ENCODE measurements at places on chromosomes 7 and 10.

- peak; percentile 49 for DNase-seq
Observed at GRCh38 chr7:82778021-82778420, 334.4 kb upstream of the CACNA2D1 start.

DNA sequence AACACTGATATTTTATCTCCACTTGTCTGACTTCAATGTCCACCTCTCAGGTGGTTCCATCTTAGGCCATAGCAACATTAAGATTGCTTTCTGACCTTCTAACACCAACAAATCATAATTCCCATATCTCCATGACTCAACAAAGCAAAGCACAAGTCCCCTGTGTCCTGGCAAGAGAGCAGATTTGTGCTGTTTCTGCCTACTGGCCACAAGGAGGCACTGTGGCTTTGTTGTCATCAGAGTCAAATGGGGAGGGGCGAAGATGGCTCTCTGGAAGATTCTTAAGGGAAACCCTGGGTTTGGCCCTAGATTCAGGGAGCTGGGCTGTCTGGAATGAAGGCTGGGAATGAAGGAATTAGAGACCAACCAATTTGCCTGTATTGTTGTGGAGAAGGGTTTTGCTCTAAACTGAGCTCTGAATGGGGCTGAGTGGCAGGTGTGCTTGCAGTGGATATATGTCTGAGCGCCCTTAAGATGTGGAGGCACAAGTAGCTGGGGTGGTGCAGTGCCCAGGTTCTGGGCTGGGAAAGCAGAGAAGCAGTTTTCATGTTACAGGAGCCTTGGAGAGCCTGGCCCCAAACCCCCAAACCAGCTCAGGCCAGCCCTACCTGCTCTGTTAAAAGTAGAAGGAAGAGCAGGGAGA is 154.8 kb upstream of the PRSS58 start:
- peak; percentile 61 for DNase-seq

- DNase-seq, result no peak
Observed at GRCh38 chr7:100818366-100818765, 9.0 kb downstream of the EPHB4 start.

- no peak for DNase-seq
Observed at GRCh38 chr10:131808370-131808930, 92.4 kb upstream of the PPP2R2D start.

DNA sequence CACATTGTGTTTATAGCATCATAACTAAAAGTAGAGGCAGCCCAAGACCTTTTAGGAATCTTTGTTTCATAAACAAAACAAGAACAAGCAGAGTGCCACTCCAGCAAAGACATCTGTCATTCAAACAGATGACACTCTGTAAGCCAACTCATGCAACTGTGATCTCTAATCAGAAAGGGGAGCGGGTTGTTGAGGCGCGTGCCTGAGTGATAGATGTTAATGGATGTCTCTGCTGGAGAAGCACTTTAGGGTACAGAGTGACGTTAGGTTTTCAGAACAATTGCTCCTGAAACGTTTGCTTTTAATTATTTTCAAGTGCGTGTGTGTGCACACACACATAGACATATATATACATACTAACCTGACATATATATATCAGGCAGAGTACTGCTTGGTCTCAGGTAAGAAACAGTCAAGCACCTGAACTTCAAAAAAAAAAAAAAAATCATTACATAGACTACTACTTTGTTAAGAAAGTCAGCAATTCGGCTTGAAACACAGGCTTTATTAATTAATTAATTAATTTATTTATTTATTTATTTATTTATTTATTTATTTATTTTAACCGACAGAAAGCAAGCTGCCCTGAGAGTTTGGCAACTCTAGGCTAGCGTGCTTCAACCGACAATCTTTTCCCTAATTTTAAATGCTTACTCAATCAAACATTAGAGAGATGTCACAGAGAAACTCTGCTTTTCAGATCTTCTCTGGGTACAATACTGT is 109.1 kb downstream of the POU6F2 start:
- DNase-seq, result no peak

DNA sequence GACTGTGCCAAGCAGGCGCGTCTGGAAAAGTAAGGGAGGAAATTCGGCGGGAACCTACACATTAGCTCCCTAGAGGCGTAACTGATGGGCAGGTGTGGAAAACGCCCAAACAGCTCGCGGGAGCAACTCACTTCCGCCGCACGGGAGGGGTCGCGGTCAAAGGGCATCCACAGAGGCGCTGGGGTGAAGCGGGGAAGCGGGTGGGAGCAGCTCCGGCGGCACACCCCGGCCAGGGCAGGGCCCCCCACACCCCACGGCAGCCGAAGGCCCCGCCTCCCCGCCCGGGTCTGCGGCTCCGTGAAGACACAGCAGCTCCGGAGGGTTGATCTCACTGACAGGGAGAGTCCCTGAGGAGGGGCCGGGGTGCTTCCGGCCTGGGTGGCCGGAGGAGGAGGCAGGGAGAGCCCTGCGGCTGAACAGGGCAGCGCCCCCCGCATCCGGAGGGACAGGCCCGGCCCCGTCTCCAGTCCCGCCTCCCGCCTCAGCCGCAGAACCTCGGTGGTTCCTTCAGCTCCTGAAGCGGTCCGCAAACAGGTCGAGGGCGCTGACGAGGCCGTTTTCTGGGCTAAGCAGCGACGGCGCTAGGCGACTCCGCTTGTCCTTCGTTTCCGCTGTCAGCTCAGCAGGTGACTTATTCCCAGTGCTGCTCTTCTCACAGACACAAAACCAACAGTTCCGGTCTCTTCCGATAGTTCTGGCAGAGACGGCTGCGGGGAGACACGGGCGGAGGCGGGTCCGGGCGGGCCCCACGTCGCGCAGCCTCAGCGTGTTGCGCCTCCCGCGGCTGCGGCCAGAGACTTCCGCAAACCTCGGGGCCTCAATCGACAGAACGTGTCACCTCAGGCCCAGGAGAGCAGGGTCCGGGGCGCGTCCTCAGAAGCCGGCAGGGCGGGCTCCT is 276.1 kb downstream of the DNAJB6 start:
- no peak for DNase-seq

- DNase-seq, result no peak
Observed at GRCh38 chr7:4714767-4715409, 32.8 kb downstream of the FOXK1 start.

DNA sequence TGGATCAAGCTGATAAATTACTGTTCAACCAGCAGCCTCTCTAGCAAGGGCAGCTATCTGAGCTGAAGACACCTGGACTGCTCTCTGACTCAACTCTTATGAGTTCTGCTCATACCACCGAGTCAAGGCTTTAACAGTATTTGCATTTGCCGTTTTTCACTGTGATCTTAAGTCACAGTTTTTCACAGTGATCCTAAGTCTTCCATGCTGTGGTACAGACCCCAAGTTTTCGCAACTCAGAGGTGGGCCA is 31.3 kb downstream of the PIP4K2A start:
- DNase-seq, result peak; percentile 38

- no peak for DNase-seq
Observed at GRCh38 chr10:67803588-67804394, 34.2 kb downstream of the DNAJC12 start.

DNA sequence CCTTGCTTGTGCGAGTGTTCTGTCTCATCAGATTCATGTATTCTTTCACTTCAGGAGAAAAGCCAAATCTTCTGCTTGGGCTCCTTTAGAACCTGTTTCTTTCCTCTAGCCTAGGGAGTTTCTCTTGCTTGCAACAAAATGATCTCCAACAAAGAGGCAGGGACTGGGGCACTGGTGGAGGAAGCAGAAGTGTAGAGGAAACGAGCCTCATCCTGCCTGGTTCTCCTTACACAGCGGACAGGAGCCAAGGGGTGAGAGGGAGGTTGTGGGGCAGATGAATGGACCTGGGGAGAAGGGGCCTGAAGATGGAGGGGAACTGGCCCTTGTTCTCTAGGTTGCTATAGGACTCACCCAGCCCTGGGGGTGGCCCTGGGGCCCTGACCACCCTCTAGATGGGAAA is 141.1 kb downstream of the PKD1L1 start:
- no peak for DNase-seq

DNA sequence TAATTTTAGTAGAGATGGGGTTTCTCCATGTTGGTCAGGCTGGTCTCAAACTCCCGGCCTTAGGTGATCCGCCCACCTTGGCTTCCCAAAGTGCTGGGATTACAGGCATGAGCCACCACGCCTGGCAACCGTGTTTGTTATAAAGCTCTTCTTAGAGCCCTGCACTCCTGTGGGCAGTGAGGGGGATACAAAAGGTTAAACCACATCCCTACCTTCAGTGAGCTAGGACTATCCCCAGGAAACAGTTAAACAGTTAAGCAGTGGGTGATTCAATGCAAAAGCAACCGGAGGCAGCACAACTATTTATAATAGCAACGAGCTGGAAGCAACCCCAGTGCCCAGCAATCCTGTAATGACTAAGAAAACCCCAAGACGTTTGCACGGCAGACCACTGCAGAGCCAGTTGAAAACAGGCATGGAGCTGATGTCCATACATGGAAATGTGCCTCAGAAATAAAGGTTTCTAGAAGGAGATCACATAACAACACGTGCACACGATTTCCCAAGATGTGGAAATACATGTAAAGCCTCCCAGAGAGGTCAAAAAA is 107.2 kb upstream of the LYZL2 start:
- DNase-seq, result peak; percentile 92

- DNase-seq, result no peak
Observed at GRCh38 chr10:33046792-33047191, 88.8 kb upstream of the ITGB1 start.

GRCh38 chr10:63281967-63282366 is 148.8 kb downstream of the NRBF2 start:
- no peak for DNase-seq

GRCh38 chr10:34526758-34527730 is 288.1 kb downstream of the PARD3 start:
- peak; percentile 86 for DNase-seq

DNA sequence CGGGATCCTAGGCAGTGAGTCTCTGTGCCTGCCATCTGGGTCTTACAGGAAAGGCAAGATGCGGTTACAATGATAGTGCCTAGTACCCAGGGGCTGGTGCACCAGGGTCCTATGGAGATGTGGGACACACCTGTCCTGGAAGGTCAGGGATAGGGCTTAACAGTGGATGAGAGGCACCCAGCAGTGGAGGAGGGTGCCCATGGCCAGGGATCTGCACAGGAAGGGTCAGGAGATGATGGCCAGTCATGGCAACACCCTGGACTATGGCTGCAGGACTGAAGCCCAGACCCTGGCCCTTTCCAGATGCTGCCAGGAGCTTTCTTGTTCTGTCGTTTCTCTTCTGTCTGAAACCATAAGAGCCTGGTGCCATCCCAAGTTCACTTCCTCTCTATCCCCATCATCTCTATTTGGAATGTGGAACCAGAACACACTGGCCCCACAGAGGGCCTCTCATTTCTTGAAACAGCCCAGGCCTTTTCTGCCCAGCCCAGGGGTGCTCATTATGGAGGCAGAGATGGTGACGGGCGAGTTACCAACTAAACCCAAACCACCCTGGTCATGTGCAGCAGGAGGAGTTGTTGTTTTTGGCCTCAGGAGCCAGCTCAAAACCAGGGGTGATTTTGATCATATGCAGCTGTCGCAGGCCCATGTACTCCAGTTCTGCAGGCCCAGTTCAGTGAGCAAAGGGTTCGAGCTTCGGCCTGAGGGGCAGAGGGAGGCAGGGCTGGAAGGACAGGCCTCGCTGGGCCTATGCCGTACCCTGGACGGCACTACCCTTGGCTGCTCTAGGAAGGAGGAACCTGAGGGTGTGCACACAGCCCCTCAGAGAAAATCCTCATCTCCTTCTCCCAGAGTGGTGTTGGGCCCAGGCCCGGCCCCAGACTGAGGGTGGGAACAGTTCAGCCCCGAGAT is 52.6 kb upstream of the GDF10 start:
- no peak for DNase-seq

GRCh38 chr7:50641442-50642405 is 76.5 kb upstream of the DDC start:
- DNase-seq, result no peak

- DNase-seq, result no peak
Observed at GRCh38 chr10:88253622-88254021, 329.5 kb downstream of the RNLS start.

- no peak for DNase-seq
Observed at GRCh38 chr10:32163762-32164148, 107.5 kb upstream of the KIF5B start.

GRCh38 chr10:71426058-71426605 is 29.4 kb downstream of the CDH23 start:
- no peak for DNase-seq

DNA sequence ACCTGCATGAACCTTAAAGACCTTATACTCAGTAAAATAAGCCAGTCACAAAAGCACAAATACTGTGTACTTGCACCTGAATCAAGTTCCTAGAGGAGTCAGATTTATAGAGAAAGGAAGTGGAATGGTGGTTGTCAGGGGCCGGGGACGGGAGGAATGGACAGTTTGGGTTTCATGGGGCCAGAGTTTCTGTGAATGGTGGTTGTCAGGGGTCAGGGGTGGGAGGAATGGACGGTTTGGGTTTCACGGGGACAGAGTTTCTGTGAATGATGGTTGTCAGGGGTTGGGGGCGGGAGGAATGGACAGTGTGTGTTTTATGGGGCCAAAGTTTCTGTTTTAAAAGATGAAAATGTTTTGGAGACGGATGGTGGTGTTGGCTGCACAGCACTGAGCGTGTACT is 260.0 kb upstream of the MKI67 start:
- DNase-seq, result no peak

GRCh38 chr10:99784016-99784726 is 1.7 kb downstream of the ABCC2 start:
- peak; percentile 25 for DNase-seq

DNA sequence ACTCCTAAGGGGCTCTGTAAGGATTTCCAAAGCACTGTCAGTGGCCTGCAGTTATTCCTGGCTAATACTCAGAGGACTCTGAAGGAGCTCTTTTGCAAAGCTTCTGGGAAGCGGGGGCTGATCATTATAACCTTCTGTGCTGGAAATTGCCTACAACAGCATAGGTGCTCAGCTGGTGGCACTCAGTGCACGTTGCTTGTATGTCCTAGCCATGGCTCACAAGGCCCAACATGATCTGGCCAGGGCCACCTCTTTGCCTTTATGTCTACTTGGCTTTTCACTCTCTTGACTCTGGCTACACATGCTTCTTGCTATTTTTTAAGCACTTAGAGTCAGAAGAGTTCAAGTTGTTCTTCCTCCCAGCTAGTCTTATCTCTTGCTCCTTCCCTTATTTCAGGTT is 17.5 kb downstream of the LAMB4 start:
- no peak for DNase-seq

- DNase-seq, result peak; percentile 63
Observed at GRCh38 chr10:124935946-124936345, 6.0 kb upstream of the ZRANB1 start.

GRCh38 chr10:96619120-96619519 is 32.3 kb upstream of the TM9SF3 start:
- DNase-seq, result no peak

- DNase-seq, result peak; percentile 60
Observed at GRCh38 chr10:114754445-114755320, 66.9 kb upstream of the FHIP2A start.

DNA sequence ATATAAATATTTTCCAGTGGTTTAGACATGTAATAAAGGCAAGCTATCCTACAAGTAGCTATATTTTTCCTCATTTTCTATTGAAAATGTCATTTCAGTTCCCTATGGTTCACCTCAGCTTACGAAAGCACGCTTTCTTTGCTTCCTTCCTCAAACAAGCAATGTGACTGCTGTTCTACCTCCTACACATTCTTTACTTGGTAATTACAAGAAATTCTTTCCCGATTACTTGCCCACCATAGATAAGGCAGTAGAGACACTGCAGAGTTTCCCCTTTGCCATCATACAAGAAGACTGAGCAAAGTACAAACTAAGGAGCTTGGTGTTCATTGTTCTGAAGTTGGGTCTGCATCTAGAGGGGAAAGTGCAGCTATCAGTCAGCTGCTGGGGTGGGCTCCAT is 249.4 kb downstream of the CRPPA start:
- no peak for DNase-seq

GRCh38 chr10:102285133-102285532 is 39.8 kb downstream of the GBF1 start:
- no peak for DNase-seq

- DNase-seq, result no peak
Observed at GRCh38 chr10:55019439-55019838, 218.4 kb upstream of the PCDH15 start.
